ENCODE measurements at places on chromosomes 7 and 10.

GRCh38 chr7:69708857-69709256, 110.6 kb downstream of the AUTS2 start:
- DNase-seq = peak; percentile 79

DNA sequence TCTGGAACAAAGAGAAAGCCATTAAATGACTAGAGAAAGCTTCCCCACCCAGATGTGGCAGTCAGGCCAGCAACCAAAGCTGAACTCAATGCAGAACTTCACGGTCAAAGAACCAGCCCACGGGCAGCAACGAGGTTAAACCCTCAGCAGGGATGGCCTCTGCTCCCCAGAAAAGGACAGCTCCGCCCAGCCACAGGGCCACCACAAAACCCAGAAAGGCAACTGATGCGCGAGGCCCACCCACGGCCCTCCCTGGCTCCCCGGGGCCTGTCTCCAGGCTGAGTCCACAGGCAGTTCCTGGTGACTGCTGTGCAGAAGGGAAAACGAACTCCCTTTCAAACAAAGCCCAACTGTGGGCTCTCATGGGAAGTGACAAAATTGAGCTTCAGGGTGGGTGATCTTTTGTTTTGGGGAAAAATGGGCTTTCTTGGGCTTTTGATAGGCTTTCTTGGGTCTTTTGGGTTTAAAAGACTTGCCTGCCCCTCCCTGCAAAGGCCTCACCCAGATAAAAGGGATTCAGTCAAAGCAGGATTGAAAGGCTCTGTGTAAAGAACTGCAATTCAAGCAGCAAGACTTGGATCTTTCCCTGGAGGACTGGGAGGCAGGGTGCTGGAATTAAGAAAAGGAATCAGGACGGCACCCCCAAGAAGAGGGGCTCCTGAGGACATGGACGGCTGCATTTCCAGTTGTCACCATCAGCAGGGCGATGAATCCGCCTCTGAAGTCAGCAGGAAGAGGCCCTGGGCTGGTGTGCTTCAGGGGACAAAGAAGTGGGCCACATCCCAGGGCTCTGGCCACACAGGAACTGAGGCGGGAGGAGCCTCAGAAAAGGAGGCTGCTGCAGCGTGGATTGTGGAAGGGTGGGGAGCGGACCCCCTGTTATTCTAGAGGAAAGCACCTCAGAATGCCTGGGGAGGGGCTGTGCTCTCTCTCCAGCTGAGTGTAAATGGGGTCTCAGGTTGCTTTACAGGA, 209.9 kb downstream of the USP6NL start:
- DNase-seq = peak; percentile 51

GRCh38 chr7:4715410-4715776, 33.3 kb downstream of the FOXK1 start:
- DNase-seq = peak; percentile 81

- DNase-seq = no peak
Measured at GRCh38 chr7:33853361-33854062, 51.8 kb upstream of the BMPER start.

GRCh38 chr7:145156834-145157233, 321.0 kb upstream of the TPK1 start:
- DNase-seq = no peak

DNA sequence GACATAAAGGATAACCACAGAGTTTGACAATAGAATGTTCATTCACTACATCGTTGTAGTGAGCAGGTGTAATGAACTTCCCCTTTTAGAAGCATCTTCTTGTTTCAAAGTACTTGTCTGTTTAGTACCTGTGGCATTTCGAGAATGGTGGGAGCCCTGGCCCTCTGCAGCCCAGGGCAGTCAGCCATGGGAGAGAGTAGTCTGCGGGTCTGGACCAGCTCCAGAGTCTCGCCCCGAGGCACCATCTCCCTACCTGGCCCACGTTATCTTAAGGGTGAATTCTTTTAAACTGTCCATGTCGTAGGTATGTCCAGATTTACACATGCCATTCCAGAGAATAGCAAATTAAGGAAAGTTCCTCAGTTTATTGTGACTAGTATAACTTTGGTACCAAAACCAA, 99.7 kb downstream of the BMPR1A start:
- no peak for DNase-seq

GRCh38 chr7:2710901-2711551, 23.0 kb downstream of the AMZ1 start:
- peak; percentile 77 for DNase-seq

GRCh38 chr7:129436335-129436923, 2.2 kb downstream of the STRIP2 start:
- peak; percentile 8 for DNase-seq

GRCh38 chr10:35585903-35586535, 19.1 kb upstream of the GJD4 start:
- no peak for DNase-seq

DNA sequence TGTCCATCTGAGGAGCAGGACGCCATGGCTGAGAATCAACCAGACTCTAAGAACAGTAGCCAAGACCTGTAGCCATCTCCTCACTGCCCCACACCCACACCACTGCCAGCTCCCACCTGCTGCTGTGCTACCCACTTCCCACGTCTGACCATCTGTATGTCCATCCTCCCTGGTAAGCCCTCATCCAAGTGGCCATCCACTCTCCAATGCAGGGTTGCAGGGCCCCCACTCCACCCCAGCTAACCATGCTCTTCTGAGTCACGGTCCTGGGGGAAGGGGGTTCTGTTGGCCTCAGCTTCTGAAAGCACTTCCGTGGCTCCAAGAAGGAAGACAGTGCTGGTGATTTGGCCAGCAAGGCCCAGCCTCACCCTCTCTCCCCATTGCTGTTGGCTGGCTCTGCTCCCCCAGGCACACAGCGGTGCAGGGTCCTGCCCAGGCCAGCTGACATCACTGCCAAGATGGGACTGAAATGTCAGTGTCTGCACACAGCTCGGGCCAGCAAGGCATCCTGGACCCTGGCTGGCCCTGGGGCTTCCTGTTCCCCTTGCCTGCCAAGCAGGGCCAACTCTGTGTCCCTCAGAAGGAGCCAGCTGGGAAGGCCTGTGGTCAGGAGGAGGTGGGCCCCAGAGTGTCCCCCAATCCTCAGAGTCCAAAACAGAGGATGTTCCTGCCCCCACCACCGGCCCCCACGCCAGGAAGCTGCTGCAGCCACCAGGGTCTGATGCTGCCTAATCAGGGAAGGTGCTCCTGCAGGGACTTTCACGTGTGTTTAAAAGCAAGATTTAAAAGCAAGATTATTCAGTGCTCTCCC, 17.5 kb downstream of the RASGEF1A start:
- DNase-seq = no peak

GRCh38 chr7:469563-469961, 50.1 kb downstream of the PDGFA start:
- no peak for DNase-seq

- no peak for DNase-seq
Measured at GRCh38 chr10:71084818-71085126, 127.6 kb upstream of the UNC5B start.

DNA sequence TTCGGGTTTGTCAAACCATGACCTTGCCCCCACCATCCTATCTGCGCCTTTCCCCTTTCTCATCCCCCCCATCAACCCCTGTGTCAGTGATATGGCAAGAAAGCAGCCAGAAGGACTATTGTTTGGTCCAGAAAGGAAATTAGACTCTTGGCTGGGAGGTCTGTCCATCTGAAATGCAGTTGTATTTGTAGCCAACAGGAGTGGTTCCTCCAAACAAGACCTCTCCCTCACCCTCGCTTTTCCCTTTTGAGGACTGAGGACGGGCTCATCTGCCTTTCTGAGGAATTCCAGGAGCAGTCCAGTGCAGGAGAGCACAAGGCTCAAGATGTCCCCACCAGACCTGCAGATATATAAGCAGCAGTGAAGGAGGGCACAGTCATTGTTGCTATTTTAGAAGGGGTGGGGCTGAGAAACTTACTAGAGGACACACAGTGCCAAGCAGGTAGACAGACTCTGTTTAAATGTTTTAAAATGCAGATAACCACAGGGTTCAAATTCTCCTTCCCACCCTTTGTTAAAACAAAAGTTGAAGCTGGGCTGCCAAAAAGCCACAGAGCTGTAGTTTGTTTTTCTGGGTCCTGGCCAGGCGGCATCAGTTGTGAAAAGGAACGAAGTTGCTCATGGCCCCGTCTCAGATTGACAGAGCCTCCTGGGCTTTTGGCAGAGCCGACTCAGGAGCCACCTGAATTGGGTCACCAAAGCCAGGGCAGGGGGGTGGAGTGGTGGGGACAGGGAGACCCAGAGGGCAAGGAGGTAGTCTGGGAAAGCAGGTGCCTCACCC, 37.3 kb downstream of the CYP17A1 start:
- DNase-seq = no peak

DNA sequence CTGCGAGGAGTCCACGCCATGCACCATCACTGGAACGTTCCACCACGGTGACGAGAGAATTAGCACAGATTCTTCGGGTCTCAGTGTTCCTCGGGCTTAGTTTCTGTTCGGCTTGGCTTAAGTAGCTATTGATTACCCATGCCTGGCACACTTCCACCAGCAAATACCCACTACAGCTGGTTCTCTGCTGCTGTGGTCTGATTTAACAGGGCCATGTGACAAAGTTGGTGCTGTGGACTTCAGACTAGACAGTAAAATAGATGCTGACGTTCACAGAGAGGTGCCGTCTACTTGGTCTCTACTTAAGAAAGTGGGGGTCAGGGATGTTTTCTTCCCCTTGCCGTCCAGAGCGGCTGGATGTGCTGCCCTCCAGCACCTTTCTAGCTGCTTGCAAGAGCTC, 11.6 kb downstream of the GNA12 start:
- DNase-seq = no peak

DNA sequence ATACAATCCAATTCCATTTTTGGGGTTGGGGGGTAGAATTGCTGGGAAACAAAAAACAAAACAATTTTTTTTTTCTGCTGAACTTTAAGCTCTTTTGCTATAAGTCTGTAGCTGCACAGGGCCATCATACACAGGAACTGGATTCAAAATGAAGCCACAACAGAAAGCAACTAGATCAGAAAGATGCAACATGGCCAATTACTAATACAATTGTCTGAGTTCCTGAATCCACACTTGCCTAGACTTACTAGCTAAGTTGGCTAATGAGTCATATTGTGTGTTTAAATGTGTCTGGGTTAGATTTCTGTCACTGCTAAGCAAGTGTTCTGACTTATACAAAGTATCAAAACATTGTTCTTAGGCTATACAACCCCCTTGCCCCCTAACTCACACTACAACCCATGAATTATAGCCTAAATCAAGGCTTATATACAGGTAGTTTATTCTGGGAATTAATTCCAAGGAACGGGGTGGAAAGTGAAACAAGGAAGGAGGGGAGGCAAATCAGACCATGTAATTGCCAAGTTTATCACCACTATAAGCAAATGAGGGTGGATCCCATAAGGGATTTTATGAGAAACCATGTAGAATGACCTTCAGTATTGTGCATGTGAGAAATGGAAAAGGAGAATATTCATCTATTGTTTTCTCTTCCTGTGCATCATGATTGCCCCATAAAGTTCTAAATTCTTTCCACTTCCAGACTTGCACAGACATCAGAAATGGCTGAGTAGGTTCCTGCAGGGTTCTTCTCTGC, 337.9 kb upstream of the SORCS1 start:
- DNase-seq = no peak

DNA sequence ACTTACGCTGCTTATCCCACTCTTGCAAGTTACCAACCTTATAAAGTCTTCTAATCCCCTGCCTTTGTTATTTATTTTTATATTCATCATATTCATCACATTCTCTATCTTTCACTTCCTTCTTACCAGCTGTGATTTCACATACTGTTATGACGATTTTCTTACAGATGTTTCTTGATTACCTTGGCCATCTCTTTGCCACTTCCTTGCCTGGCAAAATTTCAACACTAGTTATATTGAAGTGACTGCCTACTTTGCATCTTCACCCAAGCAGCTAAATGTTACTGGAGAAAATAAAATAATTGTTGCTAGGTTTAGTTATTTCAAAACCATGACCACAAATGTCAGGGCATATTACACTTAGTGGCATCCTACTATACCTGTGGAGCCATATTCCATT, 8.8 kb upstream of the STEAP4 start:
- DNase-seq = peak; percentile 5

DNA sequence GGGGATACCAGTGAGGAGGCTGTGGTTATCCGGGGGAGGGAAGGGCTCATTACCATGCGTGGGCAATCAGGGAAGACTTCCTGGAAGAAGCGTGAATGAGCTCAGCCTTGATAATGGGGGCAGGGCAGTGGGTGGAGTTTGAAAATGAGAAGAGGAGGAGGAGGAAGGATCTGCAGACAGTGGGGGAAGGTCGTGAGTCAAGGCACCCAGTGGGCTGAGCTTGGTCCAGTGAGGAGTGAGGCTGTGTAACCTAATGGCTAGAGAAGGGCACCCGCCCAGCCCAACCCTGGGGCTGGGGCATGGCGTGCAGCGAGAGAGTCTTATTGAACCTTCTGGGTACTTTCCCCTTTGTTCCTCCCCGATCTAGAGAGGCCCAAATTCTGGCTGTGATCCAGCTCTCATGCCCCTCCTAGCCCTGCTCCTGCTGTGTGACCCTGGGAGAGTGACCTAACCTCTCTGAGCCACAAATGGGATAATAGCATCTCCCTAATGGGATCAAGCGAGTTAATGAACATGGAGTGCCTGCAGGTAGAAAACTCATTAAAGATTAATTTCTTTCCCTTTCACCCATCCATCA, 31.5 kb downstream of the CLIP2 start:
- peak; percentile 49 for DNase-seq

GRCh38 chr10:36332926-36333325, 690.8 kb upstream of the FZD8 start:
- no peak for DNase-seq

DNA sequence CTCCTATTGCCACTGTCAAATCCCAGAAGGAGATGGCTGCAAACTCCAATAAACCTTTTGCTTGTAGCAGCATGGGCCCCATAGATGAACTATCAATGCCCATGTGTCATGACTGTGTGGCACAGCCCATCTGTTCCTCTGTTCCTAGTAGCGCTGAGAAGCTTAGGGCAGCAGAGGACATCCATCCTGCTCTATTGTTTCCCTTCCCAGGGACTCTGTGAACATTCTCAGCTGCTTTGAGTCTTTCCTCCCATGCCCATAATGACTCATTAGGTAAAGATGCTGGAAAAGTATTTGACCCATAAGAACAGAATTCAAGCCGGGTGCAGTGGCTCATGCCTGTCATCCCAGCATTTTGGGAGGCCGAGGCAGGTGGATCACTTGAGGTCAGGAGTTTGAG, 28.3 kb downstream of the STMP1 start:
- DNase-seq = no peak

DNA sequence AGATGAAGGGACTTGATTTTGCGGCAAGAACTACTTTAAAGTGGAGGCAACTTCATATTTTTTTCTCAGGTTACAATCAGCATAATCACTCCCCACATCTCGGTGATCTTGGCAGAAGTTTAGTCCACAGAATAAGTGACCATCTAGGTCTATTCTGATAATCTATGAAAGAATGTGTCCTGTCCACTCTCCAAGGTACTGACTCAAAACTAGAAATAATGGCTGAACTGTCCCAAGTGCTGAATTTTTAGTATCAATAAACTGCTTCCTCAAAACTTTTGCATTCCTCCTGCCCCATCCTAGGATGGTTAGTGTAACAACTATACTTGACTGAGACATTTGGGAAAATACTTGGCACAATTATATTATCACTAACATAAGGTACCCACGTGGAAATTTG, 10.9 kb upstream of the CHRM2 start:
- DNase-seq = peak; percentile 69
